Activated CD4-positive, alpha-beta T cell treated with anti-CD3 and anti-CD28 coated beads for 24 hours (primary cell): ENCODE measurements at places on chromosomes 7 and 10.

- DNase-seq: no peak
Measured at GRCh38 chr10:124243702-124244121, 150.3 kb upstream of the CHST15 start.

GRCh38 chr7:30694218-30694745 lies 12.0 kb upstream of the CRHR2 start:
- no peak for DNase-seq

DNA sequence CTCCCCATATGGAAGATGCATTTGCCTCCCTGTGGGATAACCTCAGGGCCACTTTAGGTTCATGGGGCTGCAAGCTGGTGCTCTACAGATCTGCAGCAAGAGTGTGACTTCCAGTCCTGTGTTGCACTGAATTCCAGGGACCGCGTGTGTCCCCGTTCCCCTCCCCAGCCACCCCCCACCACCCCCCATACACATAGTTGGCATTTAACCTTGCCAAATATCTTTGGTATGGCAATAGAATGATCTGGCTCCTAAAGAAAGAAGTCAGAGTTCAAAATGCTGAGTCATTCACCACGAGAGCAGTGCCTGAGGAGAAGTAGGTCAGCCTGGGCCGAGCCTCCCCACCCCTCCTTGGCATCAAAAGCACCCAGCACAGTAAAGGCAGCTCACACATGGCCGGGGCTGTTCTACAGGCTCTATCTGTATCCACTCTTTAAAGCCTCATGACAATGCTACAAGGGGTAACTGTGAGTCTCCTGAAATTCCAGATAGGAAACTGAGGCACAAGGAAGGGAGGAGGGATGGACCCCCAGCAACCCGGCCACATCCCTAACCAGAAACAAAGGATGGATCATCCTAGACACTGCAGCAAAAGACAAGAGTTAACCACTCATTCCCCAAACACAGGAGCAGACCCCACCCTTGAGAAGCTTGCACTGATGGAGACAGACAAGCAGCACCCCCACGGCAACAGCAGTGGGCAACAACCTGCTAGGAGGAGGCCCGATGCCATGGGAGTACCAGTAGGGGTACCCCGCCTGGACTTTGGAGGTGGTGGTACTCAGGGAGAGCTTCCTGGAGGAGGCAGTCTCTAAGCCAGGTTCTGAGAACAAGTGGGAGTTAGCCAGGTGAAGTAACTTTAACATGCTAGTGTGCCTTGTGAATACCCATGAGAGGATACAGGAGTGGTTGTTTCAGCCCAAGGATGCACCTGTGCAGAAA lies 70.3 kb upstream of the NANOS1 start:
- DNase-seq: no peak

GRCh38 chr10:75825661-75826060 lies 394.2 kb downstream of the LRMDA start:
- no peak for DNase-seq

DNA sequence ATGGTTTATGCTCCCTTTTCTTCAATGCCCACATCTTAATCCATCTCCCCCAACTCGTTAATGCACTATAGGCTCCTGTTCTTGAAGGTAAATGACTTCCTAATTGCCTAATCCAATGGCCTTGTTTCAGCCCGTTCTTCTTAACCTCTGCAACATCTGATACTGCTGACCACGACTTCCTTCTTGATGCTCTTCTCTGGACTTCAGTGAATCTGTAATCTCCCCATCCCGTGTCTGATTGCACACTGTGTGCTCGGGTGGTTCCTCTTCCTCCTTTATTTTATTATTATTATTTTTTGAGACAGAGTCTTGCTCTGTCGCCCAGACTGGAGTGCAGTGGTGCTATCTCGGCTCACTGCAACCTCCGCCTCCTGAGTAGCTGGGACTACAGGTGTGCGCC lies 58.9 kb downstream of the HIPK2 start:
- DNase-seq: no peak

GRCh38 chr10:117689566-117689965 lies 147.0 kb downstream of the EMX2 start:
- no peak for DNase-seq

- DNase-seq: no peak
Measured at GRCh38 chr7:127900141-127900540, 131.1 kb downstream of the LRRC4 start.

DNA sequence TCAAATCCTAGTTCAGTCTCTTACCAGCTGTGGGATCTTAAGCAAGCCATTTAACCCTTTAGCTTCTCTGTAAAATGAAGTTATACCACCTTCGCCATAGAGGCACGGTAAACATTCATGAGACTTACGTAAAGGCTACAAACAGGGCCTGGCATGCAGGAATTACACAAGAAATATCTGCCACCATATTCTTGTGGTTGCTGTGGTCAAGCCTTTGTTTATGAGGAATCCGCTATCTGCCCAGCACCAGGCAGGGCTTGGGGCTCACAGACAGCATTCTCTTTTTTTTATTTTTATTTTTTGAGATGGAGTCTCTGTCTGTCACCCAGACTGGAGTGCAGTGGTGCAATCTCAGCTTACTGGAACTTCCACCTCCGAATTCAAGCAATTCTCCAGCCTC lies 9.9 kb downstream of the AIFM2 start:
- no peak for DNase-seq

GRCh38 chr10:104824380-104825006 lies 183.4 kb downstream of the SORCS3 start:
- DNase-seq: no peak

GRCh38 chr10:69065406-69066361 lies 22.2 kb upstream of the SRGN start:
- peak; percentile 50 for DNase-seq

GRCh38 chr7:47034180-47034579 lies 547.7 kb downstream of the TNS3 start:
- DNase-seq: no peak

GRCh38 chr7:71613313-71613712 lies 481.4 kb downstream of the GALNT17 start:
- DNase-seq: no peak

DNA sequence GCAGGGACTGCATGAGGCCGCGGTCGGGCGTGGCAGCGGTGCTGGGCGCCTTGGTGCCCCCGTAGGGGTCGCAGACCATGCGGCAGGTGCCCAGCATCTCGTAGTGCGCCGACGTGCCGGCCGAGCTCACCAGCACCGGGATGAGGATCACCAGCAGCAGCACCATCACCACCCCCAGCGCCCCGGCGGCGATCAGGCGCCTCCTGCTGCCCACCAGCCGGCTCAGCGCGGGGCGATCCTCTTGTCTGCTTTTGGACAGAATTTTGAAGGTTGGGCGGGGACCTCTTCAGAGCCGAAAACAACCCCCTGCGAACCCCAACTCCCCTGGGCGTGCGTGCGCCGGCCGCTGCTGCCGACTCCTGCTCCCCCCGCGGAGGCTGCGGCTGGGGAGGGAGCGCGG lies 779 bp downstream of the C1QL3 start:
- no peak for DNase-seq

DNA sequence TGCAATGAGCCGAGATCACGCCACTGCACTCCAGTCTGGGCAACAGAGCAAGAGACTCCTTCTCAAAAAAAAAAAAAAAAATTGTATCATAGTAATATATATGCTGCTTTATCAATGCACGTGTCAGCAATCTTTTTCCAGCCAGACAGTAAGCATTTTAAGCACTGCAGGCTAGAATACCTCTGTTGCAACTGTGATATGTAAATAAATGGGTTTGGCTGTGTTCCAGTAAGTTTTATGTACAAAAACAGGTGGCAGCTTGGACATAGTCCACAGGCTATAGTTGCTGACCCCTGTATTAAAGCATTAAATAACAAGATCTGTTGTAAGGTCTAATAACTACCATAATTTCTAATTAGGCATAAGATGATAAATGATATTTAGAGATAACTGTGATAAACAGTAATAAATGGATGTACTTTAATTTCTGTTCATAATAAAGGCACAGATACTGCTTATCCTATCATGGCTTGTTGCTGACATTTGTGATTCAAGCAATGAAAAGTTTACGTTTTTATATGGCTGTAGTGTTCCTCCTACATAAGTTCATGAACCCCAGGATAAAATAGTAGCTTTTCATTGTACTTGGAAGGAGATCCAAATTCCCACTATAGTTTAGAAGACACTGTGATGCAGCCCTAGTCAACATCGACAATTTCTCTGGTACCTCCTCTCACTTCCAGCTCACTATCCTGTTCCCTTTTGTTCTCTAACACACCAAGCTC lies 161.4 kb downstream of the ELMO1 start:
- DNase-seq: no peak

DNA sequence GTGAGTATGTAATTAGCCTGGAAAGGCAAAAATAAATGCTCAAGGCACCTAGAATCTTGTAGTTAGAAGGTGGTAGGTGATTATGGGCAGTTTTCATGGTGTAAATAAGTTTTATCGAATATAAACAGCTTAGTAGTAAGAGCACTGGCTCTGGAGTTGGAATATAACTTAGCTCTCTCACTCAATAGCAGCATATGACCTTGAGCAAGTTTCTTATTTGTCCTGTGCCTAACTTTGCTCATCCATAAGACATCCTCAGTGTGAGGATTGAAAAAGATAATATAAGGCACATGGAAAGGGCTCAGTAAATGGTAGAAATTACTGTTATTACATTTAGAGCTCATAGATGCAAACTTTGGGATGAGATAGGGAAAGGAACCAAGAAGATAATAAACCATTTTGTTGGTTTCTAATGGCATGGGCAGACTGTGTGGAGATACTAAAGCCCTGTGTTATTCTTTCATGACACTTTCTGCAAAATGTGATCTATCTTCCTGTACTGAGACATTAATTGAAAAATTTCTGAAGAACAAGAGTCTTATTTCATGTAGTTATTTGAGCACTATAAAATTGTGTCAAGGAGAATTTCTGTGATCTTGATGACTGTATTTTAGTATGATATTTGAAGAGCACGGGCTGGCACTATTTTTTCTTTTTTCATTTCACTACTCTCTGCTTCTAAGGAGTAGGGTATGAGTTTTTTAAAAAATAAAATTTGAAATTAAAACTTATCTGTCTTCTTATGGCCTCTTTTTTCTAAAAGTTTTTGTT lies 3.1 kb downstream of the SLK start:
- DNase-seq: no peak

DNA sequence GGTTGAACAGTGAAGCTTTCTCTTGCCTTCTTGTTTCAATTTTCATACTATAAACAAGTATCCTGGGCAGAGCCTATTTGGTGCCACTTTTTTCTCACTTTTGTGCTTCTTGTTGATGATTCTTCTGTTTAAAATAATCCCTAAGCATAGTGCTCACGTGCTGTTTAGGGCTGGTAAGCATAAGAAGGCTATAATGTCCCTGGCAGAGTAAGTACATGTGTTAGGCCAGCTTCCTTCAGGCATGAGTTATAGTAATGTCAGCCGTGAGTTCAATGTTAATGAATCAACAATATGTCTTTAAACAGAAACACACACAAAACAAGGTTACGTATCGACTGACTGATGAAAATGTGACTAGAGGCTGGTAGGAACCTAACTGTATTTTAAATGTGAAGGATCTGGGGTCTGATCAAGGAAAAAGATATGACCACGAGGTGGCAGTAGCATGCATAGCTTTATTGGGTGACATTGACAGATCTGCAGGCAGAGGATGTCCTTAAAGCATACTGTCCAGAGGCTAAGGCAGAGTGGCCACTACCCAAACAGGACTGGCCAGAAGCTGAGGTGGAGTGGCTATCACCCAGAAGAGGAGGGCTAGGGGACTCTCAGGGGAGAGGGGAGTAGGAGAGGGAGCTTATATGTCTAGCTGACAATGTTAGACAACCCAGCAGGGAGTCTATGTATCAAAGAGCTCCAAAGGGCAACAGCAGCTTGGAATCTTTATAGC lies 113.7 kb downstream of the BRAF start:
- DNase-seq: peak; percentile 56

- DNase-seq: no peak
Measured at GRCh38 chr10:107417446-107417845, 252.9 kb upstream of the SORCS1 start.

- no peak for DNase-seq
Measured at GRCh38 chr7:22025075-22025474, 79.4 kb upstream of the CDCA7L start.

- no peak for DNase-seq
Measured at GRCh38 chr7:27519793-27520469, 142.8 kb downstream of the HIBADH start.

DNA sequence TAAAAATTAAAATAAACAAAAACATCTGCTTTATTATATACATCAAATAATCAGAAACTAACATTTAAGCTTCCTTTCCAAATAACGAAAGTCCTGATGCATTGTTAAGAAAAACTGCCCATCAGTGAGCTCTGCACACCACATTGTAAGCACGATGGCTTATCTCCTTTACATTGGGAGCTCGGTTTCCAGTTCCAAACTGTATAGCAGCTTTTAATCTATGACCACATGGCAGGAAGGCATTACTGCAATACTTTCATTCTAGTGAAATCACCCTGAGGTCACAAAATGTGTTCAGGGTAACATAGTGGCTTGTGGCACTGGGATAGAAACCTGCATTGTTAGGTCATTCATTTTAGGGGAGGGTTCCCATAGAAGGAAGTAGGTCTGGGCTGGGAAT lies 146.3 kb downstream of the ZNF22 start:
- DNase-seq: no peak

- peak; percentile 67 for DNase-seq
Measured at GRCh38 chr7:155296788-155297516, 726 bp upstream of the INSIG1 start.

GRCh38 chr7:116327752-116328151 lies 117.4 kb downstream of the TES start:
- DNase-seq: no peak

- no peak for DNase-seq
Measured at GRCh38 chr10:125991392-125991791, 95.0 kb downstream of the FANK1 start.
